ENCODE measurements at places on chromosomes 12 and 14.

GRCh38 chr12:51910168-51910567 lies 2.9 kb downstream of the ACVRL1 start:
- no peaks in the 10 kb centered on the region for H3K4me1 ChIP-seq
- H3K27ac ChIP-seq, result no peak overlapping the region
- no peak for DNase-seq
- no peaks in the 10 kb centered on the region for H3K27me3 ChIP-seq
- H3K36me3 ChIP-seq, result no peaks in the 10 kb centered on the region

DNA sequence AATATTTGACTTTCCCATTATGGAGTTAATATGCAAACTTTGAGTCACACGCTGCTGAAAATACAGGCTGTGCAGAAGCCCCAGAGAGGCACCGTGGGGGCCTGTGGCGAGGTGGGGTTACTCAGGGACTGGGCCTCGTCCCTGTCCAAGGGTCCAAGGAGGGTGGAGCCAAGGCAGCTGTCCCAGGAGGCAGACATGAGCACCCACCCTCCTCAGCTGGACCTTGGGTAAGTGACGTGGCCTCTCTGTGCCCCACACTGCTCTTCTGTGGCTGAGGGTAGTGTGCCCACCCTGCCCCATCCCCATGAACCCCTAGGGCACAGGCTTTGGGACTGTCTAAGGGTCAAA lies 39.4 kb downstream of the FAM222A start:
- no peak overlapping the region for H3K27ac ChIP-seq
- peak; percentile 11 for DNase-seq
- no peaks in the 10 kb centered on the region for H3K36me3 ChIP-seq
- H3K27me3 ChIP-seq, result no peaks in the 10 kb centered on the region

GRCh38 chr14:81193924-81194633 lies 26.7 kb downstream of the GTF2A1 start:
- H3K36me3 ChIP-seq, result no peaks in the 10 kb centered on the region
- no peak overlapping the region for H3K27ac ChIP-seq
- DNase-seq, result no peak
- H3K4me1 ChIP-seq, result no peaks in the 10 kb centered on the region

DNA sequence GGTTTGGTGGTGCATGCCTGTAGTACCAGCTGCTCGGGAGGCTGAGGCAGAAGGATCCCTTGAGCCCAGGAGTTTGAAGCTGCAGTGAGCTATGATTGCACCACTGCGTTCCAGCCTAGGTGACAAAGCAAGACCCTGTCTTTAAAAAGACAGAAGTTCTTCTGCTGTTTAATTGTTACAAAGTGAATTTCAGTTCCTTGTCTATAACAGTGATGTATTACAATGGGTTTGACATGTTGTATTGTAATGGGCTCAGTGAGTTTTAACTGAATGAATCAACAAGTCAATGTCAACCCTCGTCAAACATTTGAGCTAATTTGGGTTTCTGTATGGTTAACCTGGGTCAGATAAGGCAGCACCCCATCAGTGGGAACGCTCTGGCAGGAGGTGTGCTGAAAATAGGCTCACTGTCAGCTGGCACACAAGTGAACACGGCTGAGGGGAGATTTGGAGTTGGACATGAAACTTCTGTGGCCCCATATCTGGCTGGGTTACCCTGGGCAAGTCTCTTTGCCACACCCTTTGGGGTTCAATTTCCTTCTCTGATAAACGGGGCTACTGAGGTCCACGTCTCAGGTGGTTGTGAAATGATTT lies 14.0 kb upstream of the TRPV4 start:
- no peak overlapping the region for H3K4me3 ChIP-seq
- H3K27ac ChIP-seq, result no peak overlapping the region
- no peaks in the 10 kb centered on the region for H3K27me3 ChIP-seq
- no peaks in the 10 kb centered on the region for H3K36me3 ChIP-seq

DNA sequence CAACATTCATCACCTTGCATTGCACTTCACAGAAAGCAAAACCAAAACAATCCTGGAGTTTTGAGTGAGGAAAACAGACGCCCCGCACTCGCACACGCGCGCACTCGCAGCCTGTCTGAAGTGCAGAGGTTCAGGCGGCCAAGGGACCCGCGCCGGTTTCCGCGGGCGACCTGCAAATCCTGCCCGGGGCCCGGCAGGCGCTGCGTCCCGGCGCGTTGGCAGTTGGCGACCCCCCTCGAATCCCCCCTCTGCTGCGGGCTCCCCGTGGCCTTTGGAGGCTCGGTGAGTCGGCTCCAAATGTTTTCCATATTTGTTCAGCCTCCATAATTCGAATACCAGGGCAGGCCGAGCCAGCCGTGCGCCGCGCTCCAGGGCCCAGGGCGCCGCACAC lies at the start of gene SSPN:
Gene SSPN, plus strand, starts transcription at position 324 of the 391 bp plus-strand sequence. CDS start 100 bp downstream, outside the sequence.
- H3K4me3 ChIP-seq, result peak within 1 kb of the TSS; percentile 59
- H3K27ac ChIP-seq, result peak within 1 kb of the TSS; percentile 72
- peaks cover 7% of the 10 kb centered on the region for H3K4me1 ChIP-seq
- peak; percentile 77 for DNase-seq

DNA sequence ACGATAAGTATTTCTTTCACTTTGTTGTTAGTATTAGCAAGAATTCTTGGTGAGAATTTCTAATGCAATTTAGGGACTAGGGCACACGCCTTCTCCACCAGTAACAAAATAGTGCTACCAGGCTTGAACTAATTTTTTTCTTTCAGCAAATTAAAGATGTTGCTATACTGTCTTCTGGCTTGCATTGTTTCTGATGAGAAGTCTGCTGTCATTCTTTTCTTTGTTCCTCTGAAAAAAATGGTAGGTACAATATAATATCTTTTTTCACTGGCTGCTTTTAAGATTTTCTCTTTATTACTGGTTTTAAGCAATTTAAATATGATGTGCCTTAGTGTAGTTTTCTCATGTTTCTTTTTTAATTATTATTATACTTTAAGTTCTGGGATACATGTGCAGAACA lies 171.2 kb downstream of the PCNX1 start:
- no peaks in the 10 kb centered on the region for H3K36me3 ChIP-seq
- H3K4me3 ChIP-seq, result no peak overlapping the region
- no peak overlapping the region for H3K27ac ChIP-seq
- no peaks in the 10 kb centered on the region for H3K4me1 ChIP-seq
